ENCODE measurements at places on chromosomes 1 and 21. TPM values are rescaled to one million over a fixed set of nuclear protein-coding genes. Genes with fewer than 3 reads are reported as not detected.

DNA sequence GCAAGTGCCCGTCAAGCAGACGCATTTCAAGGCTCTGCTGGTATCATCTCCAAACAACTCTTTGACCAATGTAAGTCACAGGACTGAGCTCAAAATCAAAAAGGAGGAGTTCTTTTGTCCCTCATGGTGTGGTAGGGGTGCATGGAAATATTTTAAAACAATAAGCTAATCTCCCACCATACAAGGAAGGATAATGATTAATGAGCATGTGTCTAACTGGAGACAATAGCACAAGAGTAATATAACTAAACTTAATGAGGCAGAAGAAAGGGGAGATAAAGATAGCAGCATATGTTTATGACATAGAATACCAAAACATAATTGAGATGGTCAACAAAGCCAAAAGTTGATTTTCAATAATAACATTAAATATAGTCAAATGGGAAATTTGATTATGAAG lies 668.0 kb upstream of the ZP4 start:
- H3K4me3 ChIP-seq = no peak overlapping the region
- no peaks in the 10 kb centered on the region for H3K4me1 ChIP-seq
- H3K36me3 ChIP-seq = no peaks in the 10 kb centered on the region
- no peak for DNase-seq
- no peaks in the 10 kb centered on the region for H3K27me3 ChIP-seq
- H3K27ac ChIP-seq = no peak overlapping the region

GRCh38 chr1:76037324-76037723 lies 37.2 kb upstream of the ST6GALNAC3 start:
- H3K4me3 ChIP-seq = no peak overlapping the region
- DNase-seq = no peak
- no peak overlapping the region for H3K27ac ChIP-seq
- H3K4me1 ChIP-seq = peaks cover 8% of the 10 kb centered on the region
- no peaks in the 10 kb centered on the region for H3K36me3 ChIP-seq
- H3K27me3 ChIP-seq = no peaks in the 10 kb centered on the region

GRCh38 chr21:46356494-46357334 lies 32.8 kb downstream of the PCNT start:
- H3K36me3 ChIP-seq = peaks cover 59% of the 10 kb centered on the region
- H3K27me3 ChIP-seq = no peaks in the 10 kb centered on the region
- DNase-seq = no peak
- no peaks in the 10 kb centered on the region for H3K4me1 ChIP-seq
- no peak overlapping the region for H3K27ac ChIP-seq

DNA sequence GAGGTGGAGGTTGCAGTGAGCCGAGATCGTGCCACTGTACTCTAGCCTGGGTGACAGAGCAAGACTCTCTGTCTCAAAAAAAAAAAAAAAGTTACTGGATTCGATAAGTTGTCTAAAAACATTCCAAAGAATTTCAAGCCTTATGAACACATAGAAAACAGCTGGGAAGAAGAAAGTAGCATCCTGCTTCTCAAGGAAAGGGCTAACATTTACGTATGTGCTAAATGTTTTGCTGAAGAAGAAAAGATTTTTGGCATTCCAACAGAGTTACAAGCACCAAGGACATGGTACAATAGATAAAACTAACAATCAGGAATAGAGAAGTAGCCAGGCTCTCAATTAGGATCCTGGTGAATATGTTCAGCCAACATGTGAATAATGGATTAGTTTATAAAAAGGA lies 69.8 kb downstream of the HFM1 start:
- no peak overlapping the region for H3K27ac ChIP-seq
- no peak overlapping the region for H3K4me3 ChIP-seq
- H3K36me3 ChIP-seq = no peaks in the 10 kb centered on the region
- DNase-seq = no peak
- no peaks in the 10 kb centered on the region for H3K4me1 ChIP-seq
- no peaks in the 10 kb centered on the region for H3K27me3 ChIP-seq

DNA sequence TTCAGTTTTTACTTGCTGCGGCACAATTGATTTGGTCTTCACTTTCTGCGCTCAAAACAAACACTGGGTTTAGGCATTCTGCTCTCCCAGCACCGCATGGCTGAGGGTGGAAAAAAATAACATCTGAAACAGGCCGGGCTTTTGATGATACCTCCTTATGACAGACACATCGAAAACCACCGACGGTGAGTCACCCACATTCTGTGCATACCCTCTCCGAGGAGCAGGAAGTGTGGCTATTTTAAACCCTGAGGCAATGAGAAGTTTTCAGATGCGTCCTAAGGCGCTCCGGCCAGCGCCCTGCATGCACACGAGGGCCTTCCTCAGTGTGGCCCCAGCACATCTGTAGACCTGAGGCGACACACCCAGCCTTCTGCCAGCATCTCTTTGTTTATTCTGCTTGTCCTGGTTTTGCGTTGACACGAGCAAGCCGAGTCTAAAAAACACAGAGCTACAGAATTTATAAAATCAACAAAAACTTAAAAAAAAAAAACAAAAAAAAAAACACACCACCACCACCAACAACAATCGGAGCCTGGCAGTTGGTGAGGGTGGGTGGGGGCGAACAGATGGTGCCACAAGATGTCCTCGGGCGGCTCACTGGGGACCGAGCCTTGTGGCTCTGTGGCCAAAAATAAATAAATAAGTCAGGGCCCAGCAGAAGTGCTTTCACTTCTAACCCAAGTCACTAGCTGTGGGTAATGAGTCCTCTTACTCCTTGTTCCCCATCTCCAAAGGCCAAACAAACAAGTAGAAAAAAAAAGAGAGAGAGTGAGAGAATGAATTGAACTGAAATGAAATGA lies 162.6 kb upstream of the IRF2BP2 start:
- no peak overlapping the region for H3K4me3 ChIP-seq
- peaks cover 18% of the 10 kb centered on the region for H3K4me1 ChIP-seq
- peak; percentile 79 for DNase-seq
- peaks cover 12% of the 10 kb centered on the region for H3K27me3 ChIP-seq
- peak overlapping the region; percentile 12 for H3K27ac ChIP-seq
- no peaks in the 10 kb centered on the region for H3K36me3 ChIP-seq

- peak; percentile 22 for DNase-seq
- H3K4me1 ChIP-seq = no peaks in the 10 kb centered on the region
- H3K4me3 ChIP-seq = no peak overlapping the region
- H3K36me3 ChIP-seq = no peaks in the 10 kb centered on the region
- no peaks in the 10 kb centered on the region for H3K27me3 ChIP-seq
- H3K27ac ChIP-seq = no peak overlapping the region
Measured at GRCh38 chr21:34345892-34346291, 17.9 kb upstream of the KCNE2 start.

DNA sequence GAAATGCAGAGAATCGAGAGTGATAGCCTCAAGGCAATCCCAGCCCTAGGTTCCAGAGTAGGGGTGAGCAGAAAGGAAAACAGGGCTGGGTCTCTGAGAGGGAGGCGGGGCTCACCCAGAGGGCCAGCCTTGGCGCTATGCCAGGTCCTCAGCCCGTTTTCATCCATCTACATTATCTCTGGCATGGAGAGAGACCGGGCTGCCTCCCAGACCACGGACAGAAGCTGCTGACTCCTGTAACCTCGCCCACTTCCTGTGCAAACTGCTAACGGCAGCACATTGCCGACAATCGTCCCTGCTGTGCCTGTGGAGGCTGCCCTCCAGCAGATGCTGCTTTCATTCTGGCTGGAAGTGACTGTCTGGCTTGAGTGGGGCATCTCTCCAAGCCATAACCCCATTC lies 569.1 kb downstream of the NPHP4 start:
- no peak overlapping the region for H3K4me3 ChIP-seq
- no peak overlapping the region for H3K27ac ChIP-seq
- H3K36me3 ChIP-seq = no peaks in the 10 kb centered on the region
- no peaks in the 10 kb centered on the region for H3K27me3 ChIP-seq
- no peaks in the 10 kb centered on the region for H3K4me1 ChIP-seq

GRCh38 chr1:165843304-165843703 lies 15.9 kb downstream of the UCK2 start:
- H3K4me1 ChIP-seq = peaks cover 35% of the 10 kb centered on the region
- H3K27ac ChIP-seq = no peak overlapping the region
- no peak overlapping the region for H3K4me3 ChIP-seq
- no peaks in the 10 kb centered on the region for H3K36me3 ChIP-seq
- no peaks in the 10 kb centered on the region for H3K27me3 ChIP-seq
- peak; percentile 13 for DNase-seq

- no peaks in the 10 kb centered on the region for H3K27me3 ChIP-seq
- H3K4me3 ChIP-seq = no peak overlapping the region
- no peaks in the 10 kb centered on the region for H3K4me1 ChIP-seq
- DNase-seq = no peak
- no peak overlapping the region for H3K27ac ChIP-seq
Measured at GRCh38 chr21:44853601-44854390, 19.7 kb downstream of the PTTG1IP start.

DNA sequence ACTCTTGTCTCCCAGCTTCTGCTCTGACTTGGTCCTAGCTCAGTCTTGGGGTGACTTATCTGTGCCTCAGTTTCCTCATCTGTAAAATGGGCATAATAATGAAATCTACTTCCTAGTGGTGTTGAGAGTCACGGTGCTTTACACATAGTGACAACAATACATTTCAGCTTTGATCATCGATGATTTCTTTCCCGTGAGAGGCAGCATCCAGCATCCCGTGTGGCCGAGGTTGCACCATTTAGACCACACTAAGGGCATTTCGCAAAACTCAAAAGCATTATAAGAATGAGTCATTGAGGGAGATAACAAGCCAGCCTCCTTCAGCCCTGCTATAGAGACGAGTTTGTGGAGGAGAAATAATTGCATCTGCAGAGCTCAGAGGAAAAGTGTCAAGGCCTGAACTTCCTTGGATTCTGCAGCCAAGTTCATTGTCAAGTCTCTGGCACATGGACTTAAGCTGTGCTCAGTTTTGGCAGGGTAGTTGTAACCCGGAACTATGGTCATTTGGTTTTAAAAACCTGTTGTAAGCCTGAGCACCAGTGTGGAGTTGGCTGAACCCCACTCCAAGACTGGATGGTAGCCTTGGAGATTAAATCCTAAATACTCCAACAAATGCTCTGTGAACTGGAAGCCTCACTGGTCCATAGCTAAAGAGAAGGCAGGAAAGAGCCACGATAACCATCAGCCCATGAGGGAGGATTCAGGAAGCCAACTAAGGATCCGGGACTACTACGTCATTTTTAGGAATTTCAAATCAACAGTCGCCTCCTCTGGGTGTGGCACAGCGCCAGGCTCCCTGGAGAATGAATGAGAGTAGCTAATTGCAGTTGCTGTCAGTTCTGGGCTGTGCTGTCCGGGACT lies 64.2 kb downstream of the TCP10L start:
- H3K4me1 ChIP-seq = peaks cover 4% of the 10 kb centered on the region
- no peak overlapping the region for H3K27ac ChIP-seq
- no peak for DNase-seq
- H3K27me3 ChIP-seq = no peaks in the 10 kb centered on the region

GRCh38 chr21:37550618-37551330 lies 184.2 kb downstream of the DYRK1A start:
- H3K4me3 ChIP-seq = no peak overlapping the region
- DNase-seq = peak; percentile 41
- no peaks in the 10 kb centered on the region for H3K36me3 ChIP-seq
- H3K27me3 ChIP-seq = no peaks in the 10 kb centered on the region
- no peak overlapping the region for H3K27ac ChIP-seq

DNA sequence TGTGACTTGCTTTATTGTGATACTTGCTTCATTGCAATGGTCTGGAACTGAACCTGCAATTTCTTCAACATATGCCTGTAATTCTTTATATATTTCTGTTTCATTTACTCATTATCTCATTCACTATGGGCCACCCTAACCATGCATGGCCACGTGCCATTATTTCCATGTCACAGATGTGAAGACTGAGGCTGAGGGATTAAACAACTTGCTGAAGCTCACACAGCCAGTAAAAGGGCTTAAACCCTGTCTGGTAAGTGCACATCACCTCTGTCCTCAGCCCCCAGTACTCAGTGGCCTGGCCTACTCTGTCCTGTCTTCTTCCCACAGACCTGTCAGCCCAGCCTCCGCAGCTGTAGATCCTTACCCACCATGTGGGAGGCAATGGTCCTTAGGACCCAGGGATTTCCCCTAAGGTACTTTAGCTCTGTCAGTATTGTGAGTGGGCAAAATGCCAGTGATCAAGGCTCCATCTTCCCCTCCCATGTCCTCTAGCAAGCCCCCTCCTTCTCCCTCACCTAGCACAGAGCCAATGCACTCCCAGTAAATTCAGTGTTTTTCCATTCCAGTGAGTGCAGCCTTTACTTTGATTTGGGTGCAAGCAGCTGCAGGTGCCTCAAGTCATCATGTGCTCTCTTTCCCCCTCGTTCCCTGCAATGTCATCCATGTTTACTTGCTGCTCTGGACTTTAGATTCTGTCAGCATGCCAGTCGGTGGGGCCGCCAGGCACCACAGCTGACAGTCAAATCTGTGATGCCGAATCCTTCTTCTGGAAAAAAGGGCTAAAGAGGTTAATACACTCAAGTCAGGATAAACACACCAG lies 228.2 kb upstream of the PROX1 start:
- DNase-seq = no peak
- no peak overlapping the region for H3K27ac ChIP-seq
- H3K4me3 ChIP-seq = no peak overlapping the region
- H3K27me3 ChIP-seq = peaks cover 8% of the 10 kb centered on the region

DNA sequence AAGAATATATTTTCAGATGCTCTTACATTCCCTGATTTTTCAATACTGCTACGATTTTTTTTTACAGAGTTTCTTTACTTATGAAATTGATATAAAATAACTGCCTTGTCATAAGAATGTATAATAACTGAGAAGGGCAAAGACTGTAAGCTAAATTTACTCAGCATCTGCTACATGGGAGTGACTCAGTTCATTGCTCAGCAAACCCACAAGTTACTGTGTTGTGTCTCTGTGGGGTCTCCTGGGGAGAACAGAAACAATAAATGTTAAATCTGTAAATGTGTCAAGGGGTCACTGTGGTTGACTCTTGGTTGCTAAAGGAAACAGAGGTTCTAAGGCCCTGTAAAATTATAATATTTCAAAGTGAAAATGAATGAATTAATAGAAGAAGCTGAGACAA lies 210.3 kb upstream of the CACYBP start:
- no peaks in the 10 kb centered on the region for H3K27me3 ChIP-seq
- no peak overlapping the region for H3K27ac ChIP-seq
- H3K36me3 ChIP-seq = no peaks in the 10 kb centered on the region
- H3K4me1 ChIP-seq = no peaks in the 10 kb centered on the region
- no peak overlapping the region for H3K4me3 ChIP-seq

- no peak for DNase-seq
- H3K27me3 ChIP-seq = no peaks in the 10 kb centered on the region
- no peaks in the 10 kb centered on the region for H3K4me1 ChIP-seq
- no peak overlapping the region for H3K27ac ChIP-seq
- H3K4me3 ChIP-seq = no peak overlapping the region
Measured at GRCh38 chr21:23249760-23250159, 2251.6 kb downstream of the NCAM2 start.

GRCh38 chr1:177872308-177872900 lies 97.5 kb downstream of the SEC16B start:
- no peak for DNase-seq
- H3K36me3 ChIP-seq = no peaks in the 10 kb centered on the region
- no peaks in the 10 kb centered on the region for H3K4me1 ChIP-seq
- H3K27ac ChIP-seq = no peak overlapping the region

GRCh38 chr1:207981976-207982375 lies 71.1 kb upstream of the CD34 start:
- peak; percentile 83 for DNase-seq
- H3K4me1 ChIP-seq = no peaks in the 10 kb centered on the region
- no peak overlapping the region for H3K4me3 ChIP-seq

C1orf141 gene
- not detected for total RNA-seq

SDHB gene
- 75.2 TPM for total RNA-seq

PTGS2 gene
- total RNA-seq = 0.40 TPM

KRTAP20-4 gene
- not detected for total RNA-seq

TBX19 gene
- 2.2 TPM for total RNA-seq

OR2T29 gene
- not detected for total RNA-seq

HAPLN2 gene
- 0.42 TPM for total RNA-seq

HEYL gene
- total RNA-seq = 1.3 TPM

PLEKHN1 gene
- 1.3 TPM for total RNA-seq

MUTYH gene
- total RNA-seq = 59.7 TPM

SPRR2D gene
- not detected for total RNA-seq

Measured in endodermal cell (in vitro differentiated cells).